ENCODE measurements at places on chromosomes 7 and 10.

DNA sequence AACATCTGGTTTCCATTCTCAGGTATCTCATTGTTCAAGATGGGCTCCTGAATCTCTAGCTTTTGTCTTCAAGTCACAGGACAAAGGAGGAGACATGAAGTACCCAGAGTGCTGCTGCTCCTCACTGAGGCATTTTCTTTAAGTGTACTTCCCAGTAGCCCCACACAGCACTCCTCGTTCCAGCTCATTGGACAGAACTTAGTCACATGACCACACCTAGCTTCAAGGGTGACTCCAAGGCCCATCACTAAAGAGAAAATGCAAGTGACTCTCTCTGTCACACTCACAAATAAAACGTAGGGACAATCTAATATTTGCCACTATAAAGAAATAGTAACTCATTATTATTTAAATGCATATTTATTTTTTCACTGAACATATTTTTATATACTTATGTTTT lies 58.3 kb upstream of the NEUROD6 start:
- DNase-seq = no peak

GRCh38 chr7:69564454-69565417 lies 33.5 kb upstream of the AUTS2 start:
- peak; percentile 59 for DNase-seq

GRCh38 chr7:18509481-18509880 lies 13.9 kb downstream of the HDAC9 start:
- DNase-seq = no peak

DNA sequence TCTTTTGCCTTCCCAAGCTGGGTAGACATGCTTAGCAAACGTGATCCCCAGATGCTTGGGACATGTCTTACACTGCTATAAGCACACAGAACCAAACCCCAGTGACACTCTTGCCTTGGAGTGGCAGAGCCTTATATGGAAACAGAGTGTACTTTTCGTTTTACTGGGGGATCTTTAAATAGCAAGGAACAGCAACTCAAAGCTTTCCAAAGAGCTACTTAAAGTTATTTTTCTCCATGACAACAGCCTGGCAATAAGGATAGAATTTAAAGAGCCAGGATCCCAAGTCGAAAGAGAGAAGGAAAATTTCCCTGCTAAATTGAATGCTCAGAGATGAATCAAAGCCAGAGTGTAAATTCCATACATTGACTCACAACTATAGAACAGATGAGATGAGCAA lies 67.8 kb downstream of the ZNF365 start:
- DNase-seq = no peak
